Activated naive CD8-positive, alpha-beta T cell treated with anti-CD3 and anti-CD28 coated beads for 36 hours (primary cell): ENCODE measurements at places on chromosomes 3 and 15.

DNA sequence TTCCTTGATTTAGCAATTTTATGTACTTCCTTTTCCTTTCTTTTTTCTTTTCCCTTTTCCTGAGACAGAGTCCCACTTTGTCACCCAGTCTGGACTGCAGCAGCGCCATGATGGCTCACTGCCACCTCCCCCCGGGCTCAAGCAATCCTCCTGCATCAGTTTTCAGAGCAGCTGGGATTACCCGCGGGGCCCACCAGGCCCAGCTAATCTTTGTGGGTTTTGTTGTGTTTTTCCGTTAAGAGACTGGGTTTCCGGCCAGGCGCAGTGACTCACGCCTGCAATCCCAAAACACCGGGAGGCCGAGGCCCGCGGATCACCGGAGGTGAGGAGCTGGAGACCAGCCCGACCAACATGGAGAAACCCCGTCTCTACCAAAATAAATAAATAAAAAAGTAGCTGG, 17.7 kb downstream of the GOLGA8S start:
- no peak for DNase-seq

DNA sequence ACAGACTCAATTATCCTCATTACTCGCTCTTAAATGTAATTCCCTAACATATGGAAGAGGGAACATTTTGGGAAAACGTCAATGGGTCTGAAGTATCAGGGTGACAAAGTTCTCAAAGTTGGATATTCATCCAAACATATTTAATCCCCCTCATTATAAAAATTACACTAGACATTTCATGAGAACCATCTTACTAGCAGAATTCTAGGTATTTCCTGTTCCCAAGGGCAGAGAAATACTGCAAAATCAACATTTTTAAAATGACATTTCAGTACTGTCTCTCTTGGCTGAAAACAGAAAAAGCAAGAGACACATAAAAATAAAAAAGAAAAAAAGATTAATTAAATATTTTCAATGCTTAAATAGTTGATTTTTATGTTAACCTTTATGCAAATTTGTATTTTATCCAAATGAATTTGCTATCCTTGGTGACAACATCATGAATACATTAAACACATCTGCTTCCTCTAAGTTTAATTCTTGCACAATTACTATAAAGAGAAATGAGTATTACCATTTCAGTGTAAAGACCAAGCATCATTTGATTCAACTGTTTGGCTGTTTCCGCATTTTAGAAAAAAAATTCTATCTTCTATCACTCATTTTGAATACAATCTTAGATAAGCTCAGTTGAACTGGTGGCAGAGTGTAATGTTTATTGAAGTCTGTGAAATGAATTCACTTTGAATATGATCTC, 114.8 kb upstream of the COL8A1 start:
- DNase-seq: no peak

DNA sequence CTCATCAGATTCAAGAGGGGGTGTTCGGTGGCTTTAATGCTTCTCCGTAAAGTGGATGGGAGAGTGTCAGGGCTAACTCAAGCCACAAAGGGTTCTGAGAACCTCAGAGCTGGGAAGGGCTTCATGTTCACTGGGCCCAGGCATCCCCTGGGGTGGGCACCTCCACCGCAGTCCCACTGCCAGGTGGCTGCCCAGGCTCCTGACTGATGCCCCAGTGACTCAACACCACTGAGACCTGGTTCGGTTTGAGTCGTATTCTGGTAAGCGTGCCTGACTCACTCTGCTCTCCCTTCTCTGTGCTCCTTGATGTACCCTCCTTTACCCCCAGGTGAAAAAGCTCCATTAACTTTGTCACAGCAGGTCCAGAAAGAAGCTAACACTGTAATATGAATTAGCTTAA, 304.6 kb downstream of the RPLP1 start:
- DNase-seq: peak; percentile 73

DNA sequence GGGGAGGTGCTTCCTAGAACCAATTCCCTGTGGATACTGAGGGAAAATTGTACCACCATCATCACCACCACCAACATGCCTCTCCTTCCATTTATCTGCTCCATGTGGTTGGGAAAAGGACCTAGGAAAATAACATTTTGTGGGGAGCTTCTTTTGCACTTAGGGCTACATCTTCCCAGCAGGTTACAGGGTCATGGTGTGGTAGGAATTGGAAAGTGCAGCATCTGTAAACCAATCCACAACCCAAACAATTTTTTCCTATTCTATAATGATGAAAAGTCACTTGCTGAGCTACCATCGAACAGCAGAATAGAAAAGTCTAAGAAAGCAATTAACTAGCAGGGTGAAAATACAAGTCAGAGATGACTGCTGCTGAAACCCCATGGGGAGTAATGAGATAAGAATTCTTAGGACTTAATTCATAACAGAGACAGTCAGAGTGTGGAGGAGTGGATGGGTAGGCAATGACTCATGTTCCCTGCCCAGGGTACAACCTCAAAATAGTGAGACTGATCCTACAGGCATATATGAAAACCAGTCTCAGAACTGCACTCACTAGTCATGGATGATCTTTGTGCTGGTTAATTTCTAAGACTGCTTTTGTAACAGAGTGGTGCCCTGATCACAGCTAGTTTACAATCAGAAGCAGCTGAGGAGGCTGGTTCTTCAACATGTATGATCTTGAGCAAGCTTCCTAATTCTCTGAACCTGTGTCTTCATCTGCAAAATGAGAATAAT, 38.1 kb upstream of the LEKR1 start:
- DNase-seq: peak; percentile 14

DNA sequence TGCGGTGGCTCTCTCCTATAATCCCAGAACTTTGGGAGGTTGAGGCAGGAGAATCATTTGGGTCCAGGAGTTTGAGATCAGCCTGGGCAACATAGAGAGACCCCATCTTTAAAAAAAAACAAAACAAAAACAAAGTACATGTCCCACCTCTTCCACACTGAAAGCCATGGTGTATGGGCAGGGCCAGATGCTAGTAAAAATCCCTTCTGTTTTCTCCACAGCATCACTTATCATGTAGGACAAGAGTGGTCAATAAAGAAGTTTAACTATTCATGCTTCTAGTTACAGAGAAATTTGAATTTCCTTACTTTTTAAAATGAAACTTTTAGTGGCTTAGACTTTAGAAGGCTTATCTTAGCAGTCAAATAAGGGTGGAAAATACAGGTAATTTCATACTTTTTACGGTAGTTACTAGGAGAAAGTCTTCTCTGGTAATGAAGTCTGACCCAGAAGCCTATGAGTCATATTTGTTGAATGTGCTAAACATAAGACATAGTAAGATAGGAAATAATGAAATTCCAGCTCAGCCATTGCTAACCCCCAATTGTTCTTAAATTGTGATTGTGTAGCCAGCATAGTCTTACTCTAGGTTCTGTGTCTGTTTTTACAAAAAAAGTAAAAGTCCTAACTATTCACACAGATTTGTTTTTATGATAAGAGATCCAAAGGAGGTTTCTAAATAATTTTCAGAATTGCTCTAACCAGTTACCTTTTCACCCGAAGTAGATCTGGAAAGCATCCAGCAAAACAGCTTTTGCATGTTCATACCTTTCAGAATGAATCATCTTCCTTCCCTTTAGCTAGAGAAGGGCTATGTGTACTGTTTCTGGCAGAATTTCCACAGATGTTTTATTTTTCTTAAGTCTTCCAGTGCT, 16.4 kb upstream of the ZNF609 start:
- DNase-seq: no peak

- no peak for DNase-seq
Measured at GRCh38 chr3:46962990-46963389, 13.6 kb downstream of the CCDC12 start.

DNA sequence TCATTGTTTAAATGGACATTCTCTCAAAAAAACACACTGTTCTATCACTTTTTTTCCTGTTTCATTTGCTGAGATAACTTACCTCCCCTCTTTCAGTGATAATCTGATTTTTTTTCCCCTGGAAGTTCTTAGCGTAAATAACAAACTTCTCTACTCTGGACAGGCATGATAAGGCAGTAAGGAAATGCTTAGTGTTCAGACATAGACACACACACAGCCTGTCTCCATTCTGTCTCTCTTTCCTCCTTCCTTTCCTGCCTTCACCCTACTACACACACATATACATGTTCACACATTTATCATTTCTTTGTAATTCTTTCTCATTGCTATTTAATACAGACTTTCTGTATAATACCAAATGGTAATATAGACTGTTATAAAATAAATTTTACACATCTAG, 470.8 kb upstream of the ROBO1 start:
- DNase-seq: no peak

GRCh38 chr3:139132976-139133375, 88.3 kb upstream of the PRR23C start:
- no peak for DNase-seq

DNA sequence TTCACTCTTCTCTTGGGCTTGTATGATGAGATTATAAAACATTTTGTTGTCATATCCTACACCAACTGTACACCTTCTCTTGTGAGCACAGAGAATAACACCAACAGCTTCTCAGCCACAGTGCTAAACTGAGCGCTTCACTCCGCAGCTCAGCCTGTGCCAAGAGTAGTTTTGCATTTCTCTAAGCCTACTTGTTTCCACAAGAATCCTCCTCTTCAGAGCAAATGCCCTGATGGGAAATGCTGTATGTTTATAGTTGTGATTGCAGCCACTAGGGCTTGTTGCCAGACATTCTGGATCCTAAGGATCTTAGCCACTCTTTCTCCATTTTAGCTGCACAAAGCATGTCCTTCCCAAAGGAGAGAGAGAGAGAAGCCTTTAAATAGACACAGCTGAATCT, 138.8 kb upstream of the PLXND1 start:
- no peak for DNase-seq

GRCh38 chr3:87120881-87121280, 106.2 kb upstream of the CHMP2B start:
- no peak for DNase-seq

GRCh38 chr3:112448939-112449338, 50.3 kb downstream of the BTLA start:
- DNase-seq: no peak

- DNase-seq: no peak
Measured at GRCh38 chr3:137852391-137852830, 88.3 kb downstream of the SOX14 start.

GRCh38 chr3:192887701-192888100, 30.0 kb downstream of the MB21D2 start:
- DNase-seq: no peak
